ENCODE measurements at places on chromosomes 5 and 9.
A peak's percentile ranks its signal among the peaks of the same experiment; 100 is the strongest.

GRCh38 chr5:179337796-179338676 is 7.2 kb downstream of the ADAMTS2 start:
- no peak for DNase-seq

- no peak for DNase-seq
These were observed 310.4 kb downstream of the SLF1 start for GRCh38 chr5:94928891-94929290.

GRCh38 chr9:129145841-129146292 is 32.2 kb downstream of the IER5L start:
- no peak for DNase-seq

DNA sequence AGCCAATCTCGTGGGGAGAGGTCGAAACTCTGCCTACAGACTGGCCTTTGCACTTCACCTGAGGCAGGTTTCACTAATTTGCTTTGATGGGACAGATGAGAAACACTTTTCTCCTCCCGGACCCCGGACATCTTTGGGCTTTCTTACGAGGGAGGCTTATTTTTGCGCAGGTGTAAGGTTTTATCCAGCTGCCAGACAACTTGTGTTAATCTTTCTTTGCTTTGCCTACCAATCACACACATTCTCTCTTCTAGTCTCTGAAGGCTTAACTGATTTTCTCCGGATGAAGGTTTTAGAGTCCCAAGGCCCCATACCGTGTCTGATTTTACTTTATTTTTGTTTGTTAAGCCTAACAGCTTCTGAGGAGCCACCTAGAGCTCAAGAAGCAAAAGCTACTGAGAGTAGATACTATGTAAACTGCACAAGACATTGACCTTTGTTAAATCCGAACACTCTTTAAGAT is 436 bp upstream of the EMB start:
- no peak for DNase-seq

GRCh38 chr5:62312674-62313073 is 6.7 kb downstream of the KIF2A start:
- DNase-seq: no peak

DNA sequence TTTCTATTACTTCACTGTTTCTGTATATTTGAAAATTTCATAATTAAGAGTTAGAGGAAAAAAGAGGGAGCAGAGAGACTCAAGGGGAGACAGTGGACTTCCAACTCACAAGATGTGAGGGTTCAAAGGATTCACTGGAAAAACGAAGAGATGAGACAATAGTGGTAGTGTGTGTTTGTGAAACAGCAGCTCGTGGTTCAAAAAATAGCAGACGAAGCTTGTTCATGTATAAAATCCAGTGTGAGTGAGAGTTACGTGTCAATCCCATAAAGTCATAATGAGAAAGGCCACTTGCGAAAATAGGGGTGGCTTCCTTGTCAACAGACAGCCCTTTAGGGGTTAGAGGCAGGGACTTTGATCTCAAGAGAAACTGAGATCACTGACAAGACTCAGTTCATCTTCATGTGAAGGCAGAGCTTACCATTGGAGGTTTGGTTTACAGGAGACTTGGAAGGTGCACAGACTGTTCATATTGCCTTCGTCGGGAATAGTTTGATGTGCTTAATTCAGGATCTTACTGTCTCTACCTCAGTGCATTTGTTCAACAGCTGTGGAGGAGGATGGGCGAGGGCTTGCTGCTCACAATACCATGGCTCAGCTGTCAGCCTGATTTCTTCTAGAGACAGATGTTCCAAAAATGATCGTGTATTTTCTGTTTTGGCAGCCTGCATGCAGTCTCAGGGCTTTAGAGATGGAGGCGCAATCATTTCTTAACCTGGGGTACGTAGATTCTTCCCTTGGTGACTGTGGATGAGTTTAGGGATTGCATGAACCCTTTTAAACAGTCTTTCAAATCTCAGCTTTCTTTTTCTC is 105.7 kb upstream of the KLF9 start:
- no peak for DNase-seq

- no peak for DNase-seq
These were observed 747.6 kb upstream of the EDIL3 start for GRCh38 chr5:85132269-85132668.

DNA sequence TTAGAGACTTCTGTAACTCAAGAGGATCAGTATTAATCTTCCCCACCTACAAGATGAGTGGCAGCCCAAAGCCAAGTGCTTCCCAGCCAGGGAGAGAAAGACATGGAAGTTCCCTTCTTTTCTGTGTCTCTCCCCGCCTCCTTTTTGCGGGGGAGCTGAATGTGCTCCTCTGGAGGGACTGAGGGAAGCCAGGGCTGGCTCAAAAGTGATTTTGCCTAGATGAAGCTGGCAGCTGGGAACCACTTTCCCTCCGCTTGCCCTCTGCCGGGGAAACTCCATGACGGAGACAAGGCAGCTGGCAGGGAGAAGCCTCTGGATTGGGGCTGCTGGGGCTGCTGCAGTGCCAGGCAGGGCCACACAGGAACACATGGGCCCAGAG is 24.4 kb downstream of the EGR1 start:
- no peak for DNase-seq

GRCh38 chr5:111922344-111922743 is 165.3 kb upstream of the NREP start:
- no peak for DNase-seq

DNA sequence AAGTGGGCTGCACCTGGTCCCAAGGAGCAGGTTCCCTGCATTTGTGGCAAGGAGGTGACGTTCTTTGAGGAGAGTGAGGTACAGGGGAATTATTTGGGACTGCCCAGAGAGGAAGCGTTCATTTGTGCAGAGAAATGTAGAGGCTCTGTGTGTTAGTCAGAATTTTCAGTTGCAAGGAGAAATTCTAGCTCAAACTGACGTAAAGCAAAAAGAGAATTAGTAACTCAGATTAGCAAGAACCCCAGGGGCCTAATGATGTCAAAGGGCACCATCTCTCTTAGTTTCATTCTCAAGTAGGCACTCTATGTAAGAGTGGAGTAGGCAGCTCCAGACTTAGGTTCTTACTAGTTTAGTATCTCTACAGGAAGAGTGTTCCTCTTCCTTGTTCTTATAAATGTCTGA is 2.4 kb upstream of the TXN start:
- DNase-seq: no peak

DNA sequence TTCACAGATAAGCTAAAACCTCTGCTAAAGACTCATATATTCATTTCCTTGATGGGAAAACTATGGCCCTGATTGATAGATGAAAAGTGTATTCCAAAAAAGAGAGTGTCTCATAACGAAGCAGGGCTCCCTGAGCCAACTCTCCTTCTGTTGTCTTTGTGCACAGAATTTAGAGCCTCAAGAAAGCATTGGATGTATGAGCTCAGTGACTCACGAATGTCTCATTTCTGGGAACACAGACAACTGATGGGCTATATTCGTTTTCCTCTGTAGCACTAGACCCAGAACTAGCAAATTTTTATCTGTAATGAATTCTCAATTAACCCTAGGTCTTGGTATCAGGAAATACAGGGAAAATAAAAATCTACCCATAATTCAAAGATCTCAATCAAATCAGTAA is 88.4 kb downstream of the LMNB1 start:
- DNase-seq: no peak

DNA sequence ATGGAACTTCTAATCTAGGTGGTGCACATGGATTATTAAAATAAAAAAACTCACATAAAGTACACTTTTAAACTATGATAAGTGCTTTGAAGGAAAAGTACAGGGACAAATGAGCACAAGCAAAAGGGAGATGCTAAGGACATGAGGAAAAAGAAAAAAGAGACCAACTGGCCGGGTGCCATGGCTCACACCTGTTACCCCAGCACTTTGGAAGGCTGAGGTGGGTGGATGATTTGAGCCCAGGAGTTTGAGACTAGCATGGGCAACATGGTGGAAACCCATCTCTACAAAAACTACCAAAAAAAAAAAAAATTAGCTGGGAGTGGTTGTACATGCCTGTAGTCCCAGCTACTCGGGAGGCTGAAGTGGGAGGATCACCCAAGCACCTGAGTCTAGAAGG is 67.1 kb downstream of the SH3TC2 start:
- DNase-seq: no peak

- peak; percentile 53 for DNase-seq
These were observed 66.4 kb downstream of the MACROH2A1 start for GRCh38 chr5:135332519-135333150.

GRCh38 chr5:80988419-80988935 is 28.3 kb downstream of the RASGRF2 start:
- no peak for DNase-seq

- no peak for DNase-seq
These were observed 19.9 kb downstream of the GOLM1 start for GRCh38 chr9:86079421-86079831.

- DNase-seq: no peak
These were observed 3.8 kb downstream of the PRRX2 start for GRCh38 chr9:129669141-129669718.

DNA sequence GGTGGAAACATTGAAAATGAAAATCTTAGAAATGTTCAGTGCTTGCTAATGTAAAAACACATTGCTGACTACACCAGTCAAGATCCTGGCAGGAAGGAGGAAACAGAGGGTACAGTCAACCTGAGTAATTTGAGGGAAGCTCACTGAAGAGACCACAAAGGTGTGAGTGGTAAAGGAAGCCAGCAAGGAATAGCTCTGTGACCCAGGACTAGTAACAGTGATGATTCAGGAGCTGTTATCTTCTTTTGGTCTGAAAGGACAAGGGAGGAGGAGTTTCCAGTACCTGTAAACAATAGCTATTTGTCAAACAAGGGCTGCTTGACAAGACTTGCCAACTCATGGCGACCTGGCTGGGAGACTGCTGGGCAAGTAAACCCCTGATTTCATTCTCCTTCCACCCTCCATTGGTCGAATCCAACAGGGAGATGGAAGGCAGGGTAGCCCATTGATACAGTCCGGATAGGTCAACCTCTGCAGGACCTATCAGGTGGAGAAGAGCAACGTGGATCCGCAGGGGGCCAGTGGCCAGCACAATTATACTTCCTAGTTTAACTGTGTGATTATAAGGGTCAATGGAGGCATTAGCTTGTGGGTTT is 68.1 kb downstream of the MAMDC2 start:
- no peak for DNase-seq

GRCh38 chr5:68159224-68159951 is 56.2 kb upstream of the PIK3R1 start:
- no peak for DNase-seq

GRCh38 chr5:74082512-74083055 is 456.6 kb downstream of the ARHGEF28 start:
- peak; percentile 47 for DNase-seq

DNA sequence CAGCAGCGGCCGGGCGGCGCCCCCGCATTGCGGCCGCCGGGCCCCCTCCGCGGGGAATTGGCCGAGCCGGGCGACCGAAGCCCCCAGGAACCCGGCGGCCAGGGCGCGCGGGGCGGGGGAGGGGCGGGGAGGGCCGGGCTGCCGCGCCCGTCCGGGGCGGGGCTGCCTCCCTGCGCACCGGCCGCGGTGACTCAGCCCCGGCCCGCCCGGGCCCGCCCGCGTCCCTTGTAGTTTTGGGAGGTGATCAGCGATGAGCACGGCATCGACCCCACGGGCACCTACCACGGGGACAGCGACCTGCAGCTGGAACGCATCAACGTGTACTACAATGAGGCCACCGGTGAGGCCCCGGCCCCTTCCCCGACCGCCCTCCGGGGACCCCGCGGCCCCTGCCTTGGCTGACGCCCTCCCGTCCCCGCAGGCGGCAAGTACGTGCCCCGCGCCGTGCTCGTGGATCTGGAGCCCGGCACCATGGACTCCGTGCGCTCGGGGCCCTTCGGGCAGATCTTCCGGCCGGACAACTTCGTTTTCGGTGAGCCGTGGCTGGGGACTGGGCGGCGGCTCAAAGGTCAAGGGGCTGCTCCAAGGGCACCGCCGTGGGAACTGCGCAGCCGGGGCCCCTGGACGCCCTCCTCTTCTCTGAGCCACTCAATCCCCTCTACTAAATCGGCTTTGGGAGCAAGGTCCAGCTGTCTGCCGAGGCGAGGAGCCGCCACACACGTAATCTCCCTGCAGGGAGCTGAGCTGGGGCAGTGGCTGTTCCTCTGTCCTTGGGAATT is 592 bp downstream of the TUBB4B start:
- peak; percentile 48 for DNase-seq

DNA sequence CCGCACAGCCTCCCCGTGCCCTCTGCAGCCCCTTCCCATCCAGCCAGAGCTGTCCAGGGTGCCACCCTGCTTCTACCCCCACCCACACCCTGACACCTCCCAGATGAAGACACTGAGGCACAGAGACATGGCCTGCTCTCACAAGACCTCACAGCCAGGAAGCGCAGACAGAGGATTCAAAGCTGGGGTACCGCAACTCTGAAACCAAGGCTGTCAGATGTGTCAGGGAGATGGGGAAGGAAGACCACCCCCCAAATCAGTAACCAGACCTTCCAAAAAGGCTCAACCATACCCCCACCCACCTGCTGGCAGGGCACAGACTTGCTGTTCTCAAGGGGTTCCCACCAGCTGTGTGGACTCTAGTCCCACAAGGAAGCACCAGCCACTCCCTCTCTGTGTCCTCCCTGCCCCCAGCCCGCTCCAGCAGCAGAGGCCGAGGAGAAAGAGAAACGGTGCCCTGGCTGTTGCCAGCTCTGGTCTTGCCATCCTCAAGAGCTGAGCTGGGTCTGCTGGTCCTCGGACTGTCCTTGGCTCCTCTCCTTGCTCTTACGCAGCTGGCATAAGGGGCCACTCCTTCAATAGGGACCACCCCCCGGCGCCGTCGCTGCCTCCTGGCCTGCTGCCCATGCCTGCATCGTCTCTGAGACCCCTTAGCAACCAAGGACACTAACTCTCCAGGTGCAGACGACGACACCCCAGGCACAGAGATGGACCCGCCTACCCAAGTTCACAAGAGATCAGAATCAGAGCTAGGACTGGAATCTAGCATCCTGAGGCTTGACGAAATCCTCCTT is 699 bp downstream of the AKNA start:
- no peak for DNase-seq

GRCh38 chr5:72185496-72186329 is 78.4 kb downstream of the MAP1B start:
- DNase-seq: no peak

GRCh38 chr9:105646879-105647594 is 15.2 kb upstream of the TAL2 start:
- no peak for DNase-seq

GRCh38 chr5:133124891-133125290 is 73.1 kb downstream of the HSPA4 start:
- DNase-seq: no peak

DNA sequence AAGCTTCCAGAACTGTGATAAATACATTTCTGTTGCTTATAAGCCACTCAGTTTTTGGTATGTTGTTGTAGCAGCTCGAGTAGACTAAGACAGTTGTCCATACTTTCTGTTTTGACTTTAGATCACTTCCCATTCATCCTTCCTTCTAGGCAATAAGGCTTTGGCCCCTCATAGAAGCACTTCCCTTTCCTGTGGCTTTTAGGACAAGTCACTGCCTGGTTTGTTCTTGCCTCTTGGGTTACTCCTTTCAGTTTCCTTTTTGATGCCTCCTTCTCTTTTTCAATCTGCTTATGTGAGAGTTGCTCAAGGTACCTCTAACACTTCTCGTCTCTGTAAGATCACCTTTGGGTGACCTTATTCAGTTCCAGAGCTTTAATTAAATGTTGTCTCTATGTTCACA is 72.4 kb upstream of the NTRK2 start:
- DNase-seq: no peak
